ENCODE measurements at places on chromosomes 5 and 9.

- no peak for DNase-seq
Observed at GRCh38 chr5:59615272-59615671, 278.3 kb downstream of the PDE4D start.

DNA sequence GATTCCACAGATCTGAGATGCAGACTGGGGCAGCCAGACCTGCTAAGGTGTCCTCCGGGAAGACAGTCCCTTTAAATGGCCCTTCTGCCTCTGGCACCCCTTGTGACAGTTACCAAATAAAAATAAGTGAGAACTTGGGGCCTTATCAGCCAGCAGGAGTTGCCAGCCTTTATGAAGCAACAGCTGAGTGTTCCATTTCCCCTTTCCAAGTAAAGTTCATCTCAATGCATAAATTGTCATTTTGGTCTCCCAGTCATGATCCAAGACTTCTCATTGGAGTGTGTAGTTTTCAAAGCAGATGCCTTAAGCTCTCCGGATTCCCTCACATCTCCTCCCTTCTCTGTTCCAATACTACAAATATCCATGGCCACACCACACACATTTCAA, 4.1 kb downstream of the PTCH1 start:
- DNase-seq = peak; percentile 21

- DNase-seq = peak; percentile 63
Observed at GRCh38 chr5:76104027-76104426, 20.8 kb downstream of the SV2C start.

GRCh38 chr5:122102825-122103224, 24.8 kb upstream of the LOX start:
- DNase-seq = peak; percentile 55

DNA sequence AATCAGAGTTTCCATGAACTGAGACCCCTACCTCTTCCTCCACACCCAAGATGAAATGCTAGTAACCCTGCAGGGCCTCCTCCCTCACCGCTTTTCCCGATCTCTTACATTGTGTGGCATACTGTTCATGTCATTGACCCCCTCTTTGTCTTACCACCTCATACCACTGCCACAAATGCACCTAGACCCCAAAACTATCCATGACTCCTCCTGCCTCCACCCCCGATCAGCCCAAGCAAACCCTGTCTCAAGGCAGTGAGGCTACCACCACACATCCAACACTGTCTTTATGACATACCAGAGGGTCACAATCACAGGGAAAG, 55.7 kb downstream of the PLAC8L1 start:
- no peak for DNase-seq

DNA sequence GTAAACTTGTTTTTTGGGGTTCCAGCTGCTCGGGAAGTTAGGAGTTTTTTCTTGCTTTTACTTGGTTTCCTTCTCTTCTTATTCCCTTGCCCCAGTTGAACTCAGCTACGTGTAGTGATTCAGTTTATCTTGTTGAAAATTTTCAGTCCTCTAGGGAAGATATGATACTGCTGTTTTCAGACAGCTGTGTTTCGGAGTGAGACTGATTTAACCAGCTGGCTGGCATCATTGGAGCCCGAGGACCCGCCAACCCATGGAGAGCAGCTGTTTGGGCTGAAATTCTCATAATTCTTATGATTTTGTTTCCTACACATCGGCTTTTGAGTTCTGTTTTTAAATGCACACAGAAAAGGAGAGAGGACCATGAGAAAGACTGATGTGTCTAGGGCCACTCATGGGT, 271.5 kb downstream of the NR3C1 start:
- no peak for DNase-seq

DNA sequence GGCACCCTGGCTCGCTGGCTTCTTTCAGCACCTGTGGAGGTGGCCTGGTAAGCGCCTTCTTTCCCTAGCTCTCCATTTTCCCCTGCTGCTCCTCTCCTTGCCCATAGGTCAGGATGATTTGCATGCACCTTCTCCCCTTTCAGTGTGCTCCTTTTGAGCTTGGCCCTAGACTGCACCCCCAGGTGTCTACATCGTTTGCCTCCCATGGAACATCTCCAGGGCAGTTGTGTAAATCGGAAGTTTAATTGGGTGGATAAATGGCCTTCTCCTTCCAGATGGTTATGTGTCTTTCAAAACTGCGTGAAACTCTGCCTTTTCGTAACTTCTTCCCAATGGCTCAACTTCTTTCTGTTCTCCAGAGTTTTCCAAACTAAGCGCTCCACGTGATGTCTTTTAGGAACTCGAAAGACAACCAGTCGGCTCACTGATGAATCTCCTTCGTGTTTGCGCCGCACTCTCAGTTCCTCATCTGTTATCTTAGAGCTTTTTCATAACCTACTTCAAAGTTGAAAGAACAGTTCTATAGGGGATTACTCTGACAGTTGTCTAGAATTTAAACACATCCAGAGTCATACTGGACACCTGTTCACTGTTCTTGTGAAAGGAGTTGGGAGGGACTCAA, 1.7 kb downstream of the ADAMTS19 start:
- DNase-seq = no peak

- no peak for DNase-seq
Observed at GRCh38 chr5:21823076-21823574, 1030.0 kb downstream of the CDH12 start.

DNA sequence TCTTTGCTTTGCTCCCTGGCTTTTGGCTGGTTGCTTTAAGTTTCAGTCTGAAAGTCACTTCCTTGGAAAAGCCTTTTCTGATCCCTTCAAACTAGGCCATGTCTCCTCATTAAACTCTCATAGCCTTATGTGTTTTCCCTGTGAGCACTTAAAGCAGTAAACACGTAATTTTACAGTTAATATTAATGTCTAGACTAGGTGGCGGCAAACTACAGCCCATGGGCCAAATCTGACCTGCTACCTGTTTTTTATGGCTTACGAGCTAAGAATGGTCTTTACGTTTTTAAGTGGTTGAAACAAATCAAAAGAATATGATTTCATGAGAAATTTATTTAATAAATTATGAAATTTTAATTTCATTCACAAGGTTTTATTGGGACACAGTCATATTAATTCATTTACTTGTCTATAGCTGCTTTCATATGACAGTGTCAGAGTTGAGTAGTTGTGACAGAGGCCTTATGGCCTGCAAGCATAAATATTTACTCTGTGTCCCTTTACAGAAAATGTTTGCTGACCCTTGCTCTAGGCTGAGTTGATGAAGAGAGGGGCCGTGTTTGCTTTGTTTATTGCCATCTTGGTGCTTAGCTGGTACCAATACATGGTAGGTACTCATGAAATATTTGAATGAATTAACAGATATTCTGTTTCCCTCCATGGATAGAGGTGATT, 7.4 kb downstream of the SLC44A1 start:
- DNase-seq = no peak
